ENCODE measurements at places on chromosomes 7 and 10.

DNA sequence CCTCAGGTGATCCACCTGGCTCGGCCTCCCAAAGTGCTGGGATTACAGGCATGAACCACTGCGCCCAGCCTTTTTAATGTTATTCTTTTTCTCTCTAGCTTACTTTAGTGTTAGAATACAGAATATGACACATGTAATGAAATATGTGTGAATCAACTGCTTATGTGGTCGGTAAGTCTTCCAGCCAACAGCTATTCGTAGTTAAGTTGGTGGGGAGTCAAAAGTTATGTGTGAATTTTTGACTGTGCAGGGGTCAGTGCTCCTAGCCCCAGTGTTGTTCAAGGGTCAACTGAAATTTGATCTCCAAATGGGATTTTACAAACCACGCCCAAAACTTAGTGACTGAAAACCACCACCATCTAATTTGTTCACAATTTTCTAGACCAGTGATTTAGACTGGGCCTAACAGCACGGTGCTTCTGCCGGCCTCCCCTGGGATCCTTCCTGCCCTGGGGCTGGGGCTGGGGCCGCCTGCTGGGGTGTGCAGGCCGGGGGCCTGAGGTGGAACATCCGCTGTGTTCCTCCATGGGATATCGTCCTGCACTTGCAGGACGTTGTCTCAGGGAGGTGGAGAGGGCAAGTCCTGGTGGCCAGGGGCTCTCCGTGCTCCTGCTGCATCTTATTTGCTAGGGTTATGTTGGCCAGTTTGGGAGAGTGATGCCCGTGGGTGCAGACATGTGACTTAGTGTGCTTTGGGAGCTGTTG lies 24.5 kb upstream of the GRB10 start:
- DNase-seq: no peak

- no peak for DNase-seq
Measured at GRCh38 chr10:106424981-106425380, 739.5 kb downstream of the SORCS1 start.

DNA sequence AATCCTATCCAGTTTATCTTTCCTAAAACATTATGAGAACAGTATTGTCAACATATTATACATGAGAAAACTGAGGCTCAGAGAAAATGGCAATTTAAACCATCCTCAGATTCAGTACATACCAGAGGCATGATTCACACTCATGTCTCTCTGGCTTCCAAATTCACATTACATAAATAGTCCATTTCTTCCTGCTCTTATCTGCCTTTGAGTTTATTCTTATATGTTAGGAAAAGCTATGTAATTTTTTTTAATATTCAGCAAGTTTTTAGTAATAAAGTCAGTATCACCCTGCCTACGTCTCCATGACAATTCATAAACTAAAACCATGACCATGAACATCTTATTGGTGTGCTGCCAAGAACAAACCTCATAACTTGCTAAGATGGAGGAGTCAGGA lies 1260.2 kb upstream of the SORCS1 start:
- no peak for DNase-seq

DNA sequence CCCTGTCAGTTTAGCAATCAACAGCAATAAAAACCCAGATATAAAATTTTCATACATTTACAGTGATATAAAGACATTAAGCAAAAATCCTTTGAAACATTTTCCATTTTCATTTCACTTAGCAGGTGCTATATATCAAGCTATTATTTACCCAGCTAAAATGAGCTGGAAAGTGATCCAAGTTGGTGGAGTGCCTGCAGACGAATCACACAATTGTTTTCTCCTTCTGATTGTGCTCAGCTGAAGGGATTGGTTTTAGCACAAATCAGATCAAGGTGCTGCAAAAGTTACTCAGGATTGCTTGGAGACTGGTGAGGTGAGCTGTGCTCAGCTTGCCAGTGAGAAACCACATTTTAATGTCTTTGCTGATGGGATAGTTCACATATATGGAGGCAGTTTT lies 138.1 kb downstream of the LRMDA start:
- DNase-seq: no peak

DNA sequence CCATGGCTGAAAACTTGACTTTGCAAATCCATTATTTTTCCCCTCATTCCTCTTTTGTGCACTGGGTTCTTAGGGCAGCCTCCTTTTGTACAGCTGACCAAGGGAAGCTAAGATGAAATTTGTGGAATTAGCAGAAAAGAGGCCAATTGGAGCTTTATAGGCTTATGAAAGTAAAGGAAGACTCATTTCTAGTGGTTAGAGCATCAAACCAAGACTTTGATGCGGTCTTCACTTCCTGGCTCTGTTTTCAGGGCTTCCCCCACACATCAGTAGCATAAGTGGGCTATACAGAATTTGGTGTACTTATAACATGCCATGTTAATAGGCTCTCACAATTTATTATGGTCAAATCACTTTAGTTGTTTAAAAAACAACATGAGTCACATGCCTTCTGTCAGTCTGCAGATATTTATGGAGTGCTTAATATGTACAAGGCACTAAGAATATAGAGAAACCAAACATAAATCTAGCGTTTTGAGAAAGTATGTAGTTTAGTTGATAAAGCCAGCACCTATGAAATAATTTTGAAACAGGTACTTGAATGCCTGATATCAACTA lies 5.7 kb downstream of the AUTS2 start:
- DNase-seq: no peak

- DNase-seq: no peak
Measured at GRCh38 chr10:77114181-77114821, 523.3 kb downstream of the KCNMA1 start.

- DNase-seq: no peak
Measured at GRCh38 chr10:22368402-22368801, 23.1 kb downstream of the SPAG6 start.

GRCh38 chr10:34292675-34293074 lies 522.4 kb downstream of the PARD3 start:
- DNase-seq: no peak

- no peak for DNase-seq
Measured at GRCh38 chr7:54831644-54832095, 72.7 kb upstream of the SEC61G start.

DNA sequence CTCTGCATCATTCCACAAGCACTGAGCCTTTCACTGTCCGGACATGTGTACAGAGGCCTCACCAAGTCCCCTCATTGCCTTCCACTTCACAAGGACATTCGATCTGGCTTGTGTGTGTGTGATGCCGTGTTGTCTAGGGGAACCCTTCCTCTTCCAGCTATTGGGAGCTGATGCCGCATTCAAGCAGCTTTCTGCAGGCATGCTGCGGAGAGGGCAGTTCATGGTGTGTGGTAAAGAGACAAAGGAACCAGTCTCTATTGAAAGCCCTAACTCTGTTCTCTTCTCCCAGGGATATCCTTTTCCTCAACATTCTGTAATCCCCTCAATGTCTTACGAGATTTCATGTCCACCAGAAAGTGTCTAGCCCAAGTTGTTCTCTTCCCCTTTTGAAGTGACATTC lies 141.6 kb downstream of the ALOX5 start:
- no peak for DNase-seq

DNA sequence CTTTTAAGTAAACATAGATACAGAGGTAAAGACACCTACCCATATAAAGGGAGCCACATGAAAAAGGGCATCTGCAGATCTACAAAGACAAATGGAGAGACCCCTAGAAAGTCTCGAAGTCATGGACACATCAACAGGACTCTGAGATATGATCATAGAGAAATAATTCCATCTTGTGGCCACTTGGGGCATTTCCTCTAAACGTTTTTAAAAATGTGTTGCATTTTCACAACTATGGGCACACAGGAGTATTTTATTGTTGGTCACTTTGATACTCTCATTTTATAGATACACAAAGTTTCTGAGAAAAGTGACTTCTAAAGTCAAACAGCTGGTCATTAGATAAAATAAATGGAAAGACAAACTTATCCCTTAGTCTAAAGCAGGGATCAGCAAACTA lies 87.1 kb downstream of the CRTAC1 start:
- DNase-seq: no peak

DNA sequence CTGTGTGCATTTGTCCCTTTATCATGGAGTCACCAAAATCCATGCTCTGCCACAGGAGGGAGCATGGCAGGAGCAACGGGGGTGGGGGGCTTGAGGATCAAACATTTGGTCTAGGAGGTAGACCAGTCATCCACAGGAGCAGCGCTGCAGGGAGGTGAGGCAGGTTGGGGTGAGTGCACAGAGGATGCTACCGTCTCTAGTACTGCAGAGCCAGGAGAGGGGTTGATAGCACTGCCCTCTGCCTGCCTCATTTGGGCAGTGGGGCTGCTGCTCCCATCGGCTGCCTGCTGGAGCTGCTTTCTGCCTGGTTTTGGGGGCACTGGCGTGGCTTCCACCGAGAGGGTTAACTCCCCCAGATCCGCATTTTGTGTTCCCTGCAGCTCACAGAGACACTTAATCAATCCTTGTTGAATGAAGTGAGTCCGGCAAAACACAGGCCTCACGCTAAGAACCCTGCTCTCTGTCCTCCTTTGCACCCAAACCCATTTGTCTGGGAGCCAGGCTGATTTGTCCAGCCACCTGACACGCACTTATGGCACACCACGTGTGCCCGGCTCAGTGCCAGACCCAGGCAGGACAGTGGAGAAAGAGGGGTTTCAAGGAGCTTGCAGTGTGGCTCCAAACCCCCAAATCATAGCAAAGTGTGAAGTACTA lies 527.1 kb upstream of the FOXK1 start:
- DNase-seq: no peak

GRCh38 chr7:139656387-139656786 lies 121.4 kb downstream of the HIPK2 start:
- DNase-seq: no peak

GRCh38 chr7:142507799-142508198 lies 241.5 kb upstream of the PRSS1 start:
- no peak for DNase-seq

- DNase-seq: no peak
Measured at GRCh38 chr10:4018054-4018511, 233.1 kb upstream of the KLF6 start.

GRCh38 chr7:69367780-69368179 lies 230.5 kb upstream of the AUTS2 start:
- peak; percentile 35 for DNase-seq

- DNase-seq: no peak
Measured at GRCh38 chr7:156582591-156583123, 57.9 kb upstream of the RNF32 start.

GRCh38 chr10:131017566-131018285 lies 293.8 kb downstream of the TCERG1L start:
- no peak for DNase-seq

GRCh38 chr7:116863936-116864500 lies 1.6 kb downstream of the CAPZA2 start:
- no peak for DNase-seq

DNA sequence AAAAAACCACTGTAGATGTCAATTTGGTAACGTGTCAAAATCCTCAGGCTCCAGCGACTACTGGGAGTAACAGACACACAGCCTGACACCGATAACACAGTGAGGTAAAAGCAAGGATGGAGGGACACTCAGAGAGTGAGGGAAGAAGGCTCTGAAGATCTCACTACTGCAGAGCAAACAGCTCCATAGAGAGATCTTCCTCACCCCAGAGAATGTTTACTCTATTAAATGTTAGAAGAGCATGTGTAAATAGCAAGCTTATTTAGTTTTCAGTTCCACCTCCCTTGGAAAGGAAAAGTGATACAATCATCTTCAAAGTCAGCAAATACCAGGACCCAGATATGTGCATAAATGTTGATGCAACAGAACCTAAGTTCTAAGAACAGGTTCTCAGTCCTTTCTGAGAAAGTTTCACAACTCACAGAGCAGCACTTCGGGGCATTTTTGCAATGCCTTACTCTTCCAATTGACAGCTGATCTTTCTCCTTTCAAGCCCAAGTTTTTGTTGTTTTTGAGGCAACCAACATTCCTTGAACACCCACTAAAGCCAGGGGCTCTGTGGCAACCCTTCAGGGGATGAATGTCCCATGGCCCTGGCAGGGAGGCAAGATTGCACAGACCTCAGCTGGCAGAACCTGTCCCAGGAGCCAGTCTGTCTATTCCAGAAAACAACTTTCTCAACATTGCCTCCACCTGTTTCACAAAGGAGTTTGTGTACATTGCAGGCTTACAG lies 177.4 kb downstream of the SFMBT2 start:
- DNase-seq: no peak

GRCh38 chr10:133230044-133230361 lies at the start of gene UTF1:
Gene UTF1, plus strand, starts transcription at chr10:133230217. Its CDS starts 72 bp downstream, at chr10:133230289.
- DNase-seq: no peak

- no peak for DNase-seq
Measured at GRCh38 chr7:95989301-95989700, 216.9 kb downstream of the DYNC1I1 start.

DNA sequence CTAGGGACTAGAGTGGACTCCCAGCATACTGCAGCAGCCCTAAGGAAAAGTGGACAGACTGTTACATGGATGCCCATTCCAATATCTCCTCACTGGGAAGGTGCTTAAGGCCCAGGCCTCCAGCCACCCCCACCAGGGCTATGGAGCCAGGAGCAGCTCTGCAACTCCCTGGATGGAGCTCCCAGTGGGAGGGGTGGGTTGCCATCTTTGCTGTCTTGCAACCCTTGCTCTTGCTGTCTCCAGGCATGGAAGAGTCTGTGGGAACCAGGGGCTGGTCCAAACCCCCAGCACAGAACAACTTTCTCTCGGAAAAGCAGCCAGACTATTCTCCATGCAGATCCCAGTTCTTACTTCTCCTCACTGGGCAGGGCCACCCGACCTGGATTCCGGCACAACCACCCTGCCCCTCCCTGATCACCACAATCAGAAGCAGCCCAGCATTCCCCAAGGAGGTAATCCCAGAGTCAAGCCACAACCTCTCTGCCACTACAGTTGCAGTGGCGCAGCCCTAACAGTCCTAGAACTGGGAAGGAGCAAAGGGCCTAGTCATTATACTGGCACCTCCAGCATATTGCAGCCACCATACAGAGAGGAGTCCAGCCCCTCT lies 41.8 kb upstream of the ZNF488 start:
- DNase-seq: no peak

DNA sequence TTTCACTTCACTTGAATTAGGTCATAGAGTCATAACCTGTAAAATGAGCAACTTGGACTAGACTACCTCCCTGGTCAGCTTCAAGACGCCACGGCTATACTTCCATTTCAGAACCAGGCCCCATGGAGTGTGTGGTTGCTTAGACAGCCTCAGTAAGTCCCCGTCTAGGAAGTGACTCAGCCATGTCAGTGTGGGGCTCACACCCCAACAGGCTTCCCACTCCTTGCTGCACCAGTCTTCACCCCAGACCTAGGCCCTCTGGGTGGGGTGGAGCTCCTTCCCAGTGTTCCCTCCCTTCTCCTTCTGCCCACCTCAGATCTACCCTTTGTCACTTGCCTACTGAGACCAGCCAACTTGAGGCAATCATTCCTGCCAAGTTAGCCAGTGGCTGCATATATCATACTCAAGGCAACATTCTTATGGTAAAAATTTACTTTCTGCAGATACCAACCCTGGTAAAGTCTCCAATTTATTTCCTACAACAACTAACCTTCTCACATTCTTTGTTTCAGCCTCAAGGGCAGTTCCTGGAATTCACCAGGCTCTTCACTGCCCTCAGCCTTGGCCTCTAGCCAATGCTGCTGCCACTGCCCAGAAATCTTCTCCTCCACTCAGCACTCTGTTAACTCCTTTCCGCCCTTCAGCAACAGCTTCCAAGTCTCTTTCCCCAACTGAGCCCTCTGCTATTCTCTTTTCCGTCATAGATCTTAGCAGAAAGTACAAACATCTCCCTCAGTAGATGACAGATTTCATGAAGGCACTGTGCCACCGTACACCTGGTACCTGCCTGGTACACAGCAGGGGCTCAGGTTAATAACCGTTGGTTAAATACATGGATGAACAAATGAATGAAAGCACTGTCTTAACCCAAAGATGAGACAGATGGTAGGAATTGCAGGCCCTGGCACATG lies 31.3 kb upstream of the ZNRF2 start:
- no peak for DNase-seq

All from GM04504 (cell line).